ENCODE measurements at places on chromosomes 2 and 18. TPM values are rescaled to one million over a fixed set of nuclear protein-coding genes. Genes with fewer than 3 reads are reported as not detected.

The FOXD4L1 gene
- total RNA-seq, result 0.96 TPM

The NEB gene
- total RNA-seq, result 9.6 TPM

The CABYR gene
- 5.8 TPM for total RNA-seq

DNA sequence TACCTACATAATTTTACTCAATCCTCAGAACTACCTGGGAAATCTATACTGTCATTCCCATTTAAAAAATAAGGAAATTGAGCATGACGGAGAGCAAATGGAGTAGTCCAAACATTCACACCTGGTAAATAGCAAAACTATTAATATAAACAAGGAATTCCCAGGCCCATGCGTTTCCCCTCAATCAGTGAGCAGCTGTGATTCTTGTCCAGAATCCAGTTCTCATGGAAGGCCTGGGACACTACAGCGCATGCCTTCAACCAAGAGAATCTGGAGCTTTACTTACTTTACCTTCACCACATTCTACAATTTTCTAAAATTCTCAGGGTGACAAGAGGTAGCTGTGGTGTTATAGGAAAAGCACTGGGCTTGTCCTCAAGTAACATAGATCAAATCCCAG is 259.0 kb downstream of the LRATD1 start:
- DNase-seq, result no peak

- no peak for DNase-seq
Measured at GRCh38 chr2:20215183-20216040, 9.5 kb downstream of the SDC1 start.

DNA sequence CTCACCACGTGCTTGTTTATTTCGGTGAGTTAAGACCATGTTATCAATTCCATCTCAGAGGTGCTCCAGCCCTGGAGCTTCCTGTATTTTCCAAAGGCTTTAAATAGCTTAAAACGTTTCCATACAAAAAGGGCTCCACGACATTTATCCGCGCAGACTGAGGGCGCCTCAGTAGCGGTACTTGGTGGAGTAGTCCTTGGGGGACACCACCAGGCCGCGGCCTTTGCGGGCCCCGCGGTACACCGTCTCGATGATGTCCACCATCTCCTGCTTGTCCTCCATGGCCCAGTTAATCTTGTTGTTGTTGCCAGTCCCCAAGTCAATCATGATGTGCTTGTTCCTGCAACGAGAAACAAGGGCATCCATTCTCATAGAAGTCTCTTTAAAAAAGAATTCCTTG is 9.1 kb downstream of the HSBP1L1 start:
- no peak for DNase-seq

- no peak for DNase-seq
Measured at GRCh38 chr2:59858540-59858939, 694.9 kb downstream of the BCL11A start.

DNA sequence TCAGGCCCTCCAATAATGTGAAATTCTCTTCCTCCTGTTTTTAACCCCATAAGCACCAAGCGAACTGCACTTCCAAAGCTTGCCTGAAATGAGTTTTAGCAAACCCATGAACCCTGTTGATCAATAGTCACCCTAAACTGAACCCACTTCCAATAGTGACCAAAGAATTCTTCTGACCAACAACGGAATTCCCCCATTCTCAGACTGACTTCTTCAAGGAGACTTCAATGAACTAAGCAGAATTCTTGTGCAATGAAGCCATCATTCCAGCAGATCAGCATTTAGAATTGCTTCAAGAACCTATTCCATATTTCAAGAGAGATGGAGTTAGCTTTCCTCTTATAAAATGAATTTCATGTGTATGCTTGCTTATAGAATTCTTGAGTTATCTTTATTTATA is 176.9 kb upstream of the FN1 start:
- DNase-seq, result peak; percentile 38

DNA sequence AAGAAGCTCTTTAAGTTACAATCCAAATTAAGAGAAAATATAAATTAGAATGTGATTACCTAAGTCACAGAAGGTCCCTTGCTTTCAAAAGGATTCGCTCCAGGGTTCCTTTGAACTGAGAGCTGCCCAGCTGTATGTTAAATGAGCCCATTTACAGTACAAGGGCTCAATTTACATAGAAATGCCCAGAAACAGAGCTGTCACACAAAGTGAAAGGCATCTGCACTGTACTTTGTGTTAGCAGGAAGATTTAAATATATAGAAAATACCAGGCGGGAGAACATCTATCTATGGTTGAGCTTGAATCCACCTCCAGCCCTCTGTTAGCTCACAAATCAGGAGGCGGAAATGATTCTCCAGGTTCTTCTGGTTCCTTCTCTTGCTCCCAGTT is 272.9 kb downstream of the PAX3 start:
- no peak for DNase-seq

- DNase-seq, result peak; percentile 78
Measured at GRCh38 chr18:524466-524865, 24.0 kb upstream of the COLEC12 start.

DNA sequence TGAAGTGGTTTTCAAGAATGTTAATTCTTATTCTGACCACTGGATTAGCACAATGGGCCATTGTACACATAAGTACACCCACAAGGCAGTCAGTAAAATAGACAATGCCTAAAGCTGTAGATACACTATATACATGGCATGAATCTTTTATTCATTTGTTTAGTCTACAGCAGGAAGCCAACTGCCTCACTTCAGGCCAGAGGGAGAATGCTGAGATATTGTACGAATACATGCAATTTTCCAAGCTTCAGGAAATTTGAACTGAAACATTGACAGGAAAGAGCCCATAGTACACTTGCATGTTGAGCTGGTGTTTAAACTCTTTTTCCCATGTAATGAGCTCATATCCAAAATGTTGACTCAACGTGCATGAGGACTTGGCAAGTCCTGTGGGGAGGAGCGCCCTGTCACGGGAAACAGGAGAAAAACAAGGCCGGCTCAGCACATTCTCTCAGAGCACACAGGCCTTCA is 111.6 kb upstream of the CYP1B1 start:
- peak; percentile 93 for DNase-seq

GRCh38 chr2:199973703-199974102 is 18.3 kb downstream of the MAIP1 start:
- DNase-seq, result peak; percentile 33

GRCh38 chr2:192669505-192670091 is 474.9 kb upstream of the TMEFF2 start:
- no peak for DNase-seq

DNA sequence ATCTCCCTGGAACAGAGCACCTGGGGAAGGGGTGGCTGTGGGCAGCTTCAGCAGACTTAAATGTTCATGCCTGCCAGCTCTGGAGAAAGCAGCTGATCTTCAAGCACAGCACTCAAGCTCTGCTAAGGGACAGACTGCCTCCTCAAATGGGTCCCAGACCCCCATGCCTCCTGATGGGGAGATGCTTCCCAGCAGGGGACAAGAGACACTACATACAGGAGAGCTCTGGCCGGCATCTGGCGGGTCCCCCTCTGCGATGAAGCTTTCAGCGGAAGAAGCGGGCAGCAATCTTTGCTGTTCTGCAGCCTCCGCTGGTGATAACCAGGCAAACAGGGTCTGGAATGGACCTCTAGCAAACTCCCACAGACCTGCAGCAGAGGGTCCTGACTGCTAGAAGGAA is 294.8 kb downstream of the RND3 start:
- no peak for DNase-seq

DNA sequence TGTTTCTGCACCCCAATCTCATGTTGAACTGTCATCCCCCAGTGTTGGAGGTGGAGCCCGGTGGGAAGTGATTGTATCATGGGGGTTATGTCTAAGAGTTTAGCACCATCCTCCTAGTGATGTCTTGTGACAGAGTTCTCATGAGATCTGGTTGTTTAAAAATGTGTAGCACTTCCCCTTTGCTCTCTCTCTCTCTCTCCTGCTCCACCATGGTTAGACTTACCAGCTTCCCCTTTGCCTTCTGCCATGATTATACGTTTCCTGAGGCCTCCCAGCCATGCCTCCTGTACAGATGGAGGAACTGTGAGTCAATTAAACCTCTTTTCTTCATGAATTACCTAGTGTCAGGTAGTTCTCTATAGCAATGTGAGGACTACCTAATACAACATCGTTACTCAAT is 396.9 kb upstream of the LRATD1 start:
- no peak for DNase-seq

GRCh38 chr2:133717497-133717896 is 149.2 kb upstream of the NCKAP5 start:
- no peak for DNase-seq

DNA sequence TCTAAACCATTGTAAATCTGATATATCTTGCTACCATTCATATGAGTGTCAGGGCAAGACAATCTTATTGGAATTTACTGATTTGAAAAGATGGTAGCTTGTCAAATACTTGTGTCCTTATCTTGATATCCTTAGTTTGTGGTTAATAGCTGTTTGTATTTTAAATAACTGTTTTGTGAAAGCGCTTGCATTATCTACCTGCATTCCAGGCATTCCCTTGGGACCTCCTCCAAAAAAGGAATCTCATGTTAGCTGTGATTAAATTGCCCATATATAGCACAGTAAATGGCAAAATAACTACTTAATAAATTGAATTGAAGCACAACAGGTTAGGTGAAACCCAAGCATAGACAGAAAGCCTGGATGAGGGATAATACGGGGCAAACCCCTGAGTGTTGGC is 13.9 kb downstream of the CNTNAP5 start:
- DNase-seq, result no peak

- no peak for DNase-seq
Measured at GRCh38 chr2:236075802-236076201, 92.4 kb downstream of the GBX2 start.

GRCh38 chr2:55105456-55105855 is 55.2 kb upstream of the RTN4 start:
- no peak for DNase-seq

GRCh38 chr2:136244536-136244885 is 126.6 kb upstream of the CXCR4 start:
- no peak for DNase-seq

- DNase-seq, result no peak
Measured at GRCh38 chr2:11773747-11774525, 27.5 kb downstream of the LPIN1 start.

GRCh38 chr2:136319651-136320050 is 201.7 kb upstream of the CXCR4 start:
- no peak for DNase-seq

DNA sequence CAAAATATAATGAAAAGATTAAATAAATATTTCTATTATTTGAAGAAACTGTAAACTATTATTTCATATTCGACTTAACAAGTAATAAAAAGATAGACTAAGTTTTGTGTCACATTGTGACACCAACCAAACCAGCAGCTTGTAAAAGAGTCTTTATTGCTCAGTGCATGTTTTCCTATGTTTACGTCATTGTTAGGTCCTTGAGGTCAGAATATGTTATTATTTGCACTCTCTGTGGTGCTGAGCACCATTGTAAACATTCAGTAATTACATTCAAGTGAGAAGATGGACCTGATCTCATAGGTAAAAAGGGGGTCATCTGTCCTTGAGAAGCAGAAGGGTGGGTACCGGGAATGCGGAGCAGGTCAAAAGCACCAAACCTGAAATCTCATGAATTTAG is 1999.1 kb upstream of the CELF4 start:
- DNase-seq, result no peak

- no peak for DNase-seq
Measured at GRCh38 chr2:170201275-170201674, 23.3 kb downstream of the MYO3B start.

GRCh38 chr2:130947967-130948366 is 111.3 kb downstream of the ARHGEF4 start:
- DNase-seq, result no peak

GRCh38 chr2:1686784-1687105 is 57.6 kb downstream of the PXDN start:
- DNase-seq, result no peak

Data from umbilical cord (tissue), 2 donors.